Activated CD4-positive, CD25-positive, alpha-beta regulatory T cell (primary cell): ENCODE measurements at places on chromosomes 5 and 9.

DNA sequence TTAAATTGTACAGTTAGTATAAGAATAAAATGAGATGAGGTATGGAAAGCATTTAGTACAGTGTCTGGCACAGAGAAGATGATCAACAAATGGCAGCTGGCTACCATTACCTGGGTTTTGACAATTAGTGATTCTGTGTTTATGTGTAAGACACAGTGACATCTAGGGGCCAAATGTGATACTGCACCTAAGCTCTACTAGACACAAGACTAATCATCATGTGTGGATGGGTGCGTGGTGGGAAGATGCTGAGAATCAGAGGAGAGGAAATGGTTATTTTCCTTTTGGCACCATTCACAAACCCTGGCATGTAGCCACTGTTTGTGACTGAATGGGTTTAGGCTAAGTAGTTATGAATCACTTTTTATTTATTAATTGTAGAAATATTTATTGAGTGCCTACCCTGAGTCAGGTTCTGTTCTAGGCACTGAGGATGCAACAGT is 109.8 kb upstream of the TBC1D2 start:
- DNase-seq, result no peak

GRCh38 chr5:139693676-139694364 is 45.7 kb downstream of the CXXC5 start:
- DNase-seq, result no peak

- no peak for DNase-seq
Observed at GRCh38 chr9:21056931-21057330, 20.8 kb downstream of the IFNB1 start.

GRCh38 chr5:429453-430188 is 13.4 kb upstream of the EXOC3 start:
- DNase-seq, result no peak

DNA sequence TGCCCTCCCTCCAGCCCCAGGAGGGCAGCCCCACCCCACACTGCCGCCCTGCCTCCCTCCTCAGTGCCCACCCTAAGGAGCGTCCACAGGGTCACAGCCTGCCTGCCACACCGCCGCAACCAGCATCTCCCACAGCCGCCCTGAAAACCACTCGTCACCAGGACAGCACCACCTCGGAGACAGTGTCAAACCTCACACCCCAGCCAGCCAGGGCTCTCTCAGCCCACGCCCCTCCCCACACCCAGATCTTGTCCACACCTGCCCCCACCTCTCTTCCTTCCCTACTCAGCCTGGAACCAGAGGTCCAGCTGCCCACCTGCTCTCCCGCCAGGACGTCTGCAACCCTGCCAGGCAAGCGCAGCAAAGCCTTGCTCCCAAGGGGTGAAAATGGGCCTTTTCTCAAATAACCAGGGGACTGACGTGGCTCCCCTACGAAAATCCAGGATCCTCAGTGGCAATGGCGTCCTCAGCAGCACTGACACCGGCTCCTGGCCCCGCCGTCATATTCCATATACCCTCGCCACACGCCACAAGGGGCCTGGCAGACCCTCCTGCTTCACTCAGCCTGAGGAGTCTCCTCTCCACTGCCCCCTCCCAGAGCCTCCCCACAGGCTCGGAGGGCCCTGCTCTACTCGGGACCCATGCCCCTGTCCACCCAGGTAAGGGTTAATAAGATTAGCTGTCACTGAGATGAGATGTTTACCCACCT is 71.0 kb upstream of the ADAMTS2 start:
- DNase-seq, result no peak
